ENCODE measurements at places on chromosomes 11 and 22.

DNA sequence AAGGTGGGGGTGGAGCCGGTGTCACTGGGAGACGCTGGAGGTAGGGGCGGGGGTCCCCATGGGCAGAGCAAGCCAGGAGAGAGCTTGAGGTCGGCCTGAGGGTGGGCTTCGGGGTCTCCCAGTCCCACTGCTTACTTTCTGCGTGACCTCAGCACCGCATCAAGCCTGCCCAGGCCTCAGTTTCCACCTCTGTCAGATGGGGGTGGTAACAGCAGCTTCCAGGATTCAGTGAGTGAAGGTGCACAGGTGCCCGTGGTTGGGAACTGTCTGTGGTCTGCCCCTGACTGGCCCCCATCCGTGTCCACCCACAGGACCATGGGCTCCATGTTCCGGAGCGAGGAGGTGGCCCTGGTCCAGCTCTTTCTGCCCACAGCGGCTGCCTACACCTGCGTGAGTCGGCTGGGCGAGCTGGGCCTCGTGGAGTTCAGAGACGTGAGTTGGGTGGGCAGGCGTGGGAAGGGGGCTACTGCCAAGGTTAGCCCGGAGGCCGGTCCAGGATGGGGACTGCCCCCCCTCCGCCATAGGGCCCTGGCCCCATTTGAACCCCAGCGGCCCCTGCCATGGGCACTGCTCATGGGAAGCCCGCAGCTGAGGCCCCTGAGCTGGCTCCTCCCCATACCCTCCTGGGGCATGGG is 2.2 kb downstream of the TCIRG1 start:
- no peak for DNase-seq

DNA sequence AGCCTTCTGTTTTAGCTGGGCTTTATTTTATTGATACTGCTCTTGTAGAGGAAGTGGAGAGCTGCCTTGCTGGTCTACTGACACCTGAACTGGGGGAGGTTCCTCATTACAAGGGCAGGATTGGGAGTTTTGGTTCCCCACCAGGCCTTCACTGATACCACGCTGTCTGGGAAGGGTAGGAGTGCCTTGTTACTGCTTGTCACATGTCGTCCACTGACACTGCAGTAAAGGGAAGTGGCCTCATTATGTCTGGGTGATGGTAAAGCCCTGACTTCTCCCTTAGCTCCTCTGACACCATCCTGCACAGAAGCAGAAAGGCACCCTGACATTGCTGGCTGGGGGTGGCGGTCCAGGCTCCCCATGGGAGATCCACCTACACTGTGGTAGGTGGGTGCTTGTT is 38.7 kb upstream of the ELF5 start:
- DNase-seq: no peak

DNA sequence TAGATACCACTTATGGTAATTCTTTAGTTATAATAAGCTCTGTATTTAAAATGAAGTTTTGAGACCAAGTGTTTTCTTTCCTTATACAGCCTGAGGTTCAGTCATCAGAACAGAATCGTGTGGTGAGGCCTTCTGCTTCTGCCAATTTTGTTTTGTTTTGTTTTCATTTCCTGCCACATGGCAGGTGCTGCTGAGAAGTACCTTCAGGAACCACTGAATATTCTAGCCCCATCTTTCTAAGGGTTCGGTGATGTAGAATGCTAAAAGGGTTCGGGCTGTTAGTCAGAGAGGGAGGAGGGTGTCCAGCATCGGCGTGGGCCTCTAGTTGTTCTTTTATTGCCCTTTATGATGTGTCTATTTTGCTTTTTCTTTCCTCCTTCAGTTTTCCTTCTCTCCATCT is 25.8 kb downstream of the TNRC6B start:
- DNase-seq: no peak

- DNase-seq: no peak
Measured at GRCh38 chr22:38572065-38572464, 2.1 kb upstream of the DMC1 start.

- no peak for DNase-seq
Measured at GRCh38 chr22:45640291-45640940, 31.2 kb upstream of the ATXN10 start.

DNA sequence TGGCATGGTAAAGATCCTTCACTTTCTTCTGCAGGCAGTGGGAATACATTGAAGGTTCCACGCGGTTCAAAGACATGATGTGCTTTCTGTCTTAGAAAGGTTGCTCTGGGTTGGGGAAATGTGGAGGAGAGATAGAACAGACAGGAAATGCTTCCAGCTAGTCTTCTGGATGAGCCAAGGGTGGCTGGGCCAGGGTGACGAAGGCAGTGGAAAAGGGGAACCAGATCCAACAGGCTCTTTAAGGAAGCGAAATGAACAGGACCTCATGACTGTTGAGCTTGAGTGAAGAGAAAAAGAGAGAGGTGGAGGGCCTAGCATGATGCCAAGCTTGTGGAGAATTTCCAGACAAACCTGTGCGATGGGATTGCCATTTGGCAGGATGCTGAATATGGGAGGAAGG is 56.4 kb upstream of the LMO1 start:
- no peak for DNase-seq

DNA sequence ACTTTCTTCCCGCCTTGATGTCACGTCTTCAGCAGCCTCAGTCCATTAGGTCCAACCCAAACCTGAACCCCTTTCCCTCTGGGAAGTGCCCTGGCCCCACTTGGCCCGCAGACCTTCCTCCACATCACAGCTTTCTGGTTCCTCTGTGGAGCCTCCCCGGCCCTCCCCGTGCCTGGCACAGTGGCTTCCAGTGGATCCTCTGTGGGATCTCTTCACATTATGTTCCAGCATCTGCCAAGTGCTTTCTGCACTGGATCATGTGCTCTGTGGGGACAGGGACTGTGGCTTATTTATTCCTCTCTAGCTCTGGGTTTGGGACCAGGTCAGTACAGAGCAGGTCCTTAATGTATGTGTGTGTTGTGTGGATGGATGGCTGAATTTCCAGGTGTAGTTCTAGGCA is 30.9 kb downstream of the POLR3H start:
- DNase-seq: no peak

DNA sequence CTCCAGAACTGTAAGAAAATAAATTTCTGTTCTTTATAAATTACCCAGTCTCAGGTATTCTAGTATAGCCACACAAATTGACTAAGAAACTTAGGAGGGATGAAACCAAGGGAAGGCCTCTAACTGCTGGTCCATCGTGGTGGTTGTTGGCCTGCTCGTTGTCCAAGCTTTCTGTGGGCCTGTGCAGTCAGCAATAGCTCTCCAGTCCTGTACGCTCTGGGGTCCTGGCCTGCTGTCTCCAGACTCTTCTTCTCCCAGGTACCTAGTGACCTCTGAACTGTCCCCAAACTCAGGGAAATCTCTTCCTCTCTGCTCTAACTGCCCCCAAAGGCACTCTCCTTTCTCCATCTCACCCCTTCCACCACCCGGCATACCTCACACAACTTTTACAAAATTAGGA is 5.7 kb upstream of the VSIG10L2 start:
- no peak for DNase-seq

DNA sequence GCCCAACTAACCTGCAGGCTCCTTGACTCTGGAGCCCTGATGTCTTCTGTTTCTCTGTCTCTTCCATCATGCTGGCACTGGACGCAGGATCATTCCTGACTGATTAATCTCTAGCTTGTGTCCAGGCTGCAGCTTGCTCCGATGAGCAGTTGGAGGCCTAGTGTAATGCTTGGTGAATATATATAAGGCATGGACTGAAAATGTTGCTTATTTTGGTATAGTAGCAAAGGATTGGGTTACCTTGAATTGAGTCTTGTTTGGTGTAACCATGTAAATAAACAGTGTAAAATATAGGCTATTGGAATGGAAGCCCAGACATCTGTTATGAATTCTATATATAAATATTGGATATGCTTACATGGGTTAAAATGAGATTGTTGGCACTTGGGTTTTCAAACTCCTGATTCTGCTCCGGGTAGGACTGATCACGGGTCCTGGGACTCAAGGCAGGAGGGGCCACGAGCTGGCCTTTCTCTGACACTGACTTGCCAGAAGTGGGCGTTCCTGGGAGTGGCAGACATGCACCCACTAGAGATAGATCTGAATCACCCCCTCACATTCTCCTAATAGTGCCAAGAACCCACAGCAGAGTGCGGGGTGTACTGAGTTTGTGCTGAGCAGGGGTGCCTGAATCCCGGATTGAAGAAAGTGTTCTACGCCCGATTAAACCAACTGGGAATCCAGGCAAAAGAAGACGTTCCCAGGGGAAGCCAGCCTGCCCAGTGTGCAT is 25.8 kb downstream of the LRP5 start:
- DNase-seq: no peak

- DNase-seq: no peak
Measured at GRCh38 chr11:3191586-3192324, 26.6 kb upstream of the OSBPL5 start.

DNA sequence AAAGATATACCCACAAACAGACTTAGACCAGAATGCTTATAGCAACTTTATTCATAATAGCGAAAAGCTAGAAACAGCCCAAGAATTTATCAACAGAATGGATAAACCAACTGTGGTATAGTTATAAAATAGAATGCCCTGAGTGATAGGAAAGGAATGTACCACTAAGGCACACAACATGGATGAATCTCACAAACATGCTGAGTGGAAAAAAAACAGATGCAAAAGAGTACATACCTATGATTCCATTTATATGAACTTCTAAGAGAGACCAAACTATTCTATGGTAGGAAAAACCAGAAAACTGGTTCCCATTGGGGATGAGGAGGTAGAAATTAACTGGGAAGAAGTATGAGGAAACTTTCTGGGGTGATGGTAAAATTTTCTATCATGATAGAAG is 40.4 kb upstream of the GRIK4 start:
- no peak for DNase-seq

- no peak for DNase-seq
Measured at GRCh38 chr22:23837911-23838680, 710 bp downstream of the DERL3 start.

DNA sequence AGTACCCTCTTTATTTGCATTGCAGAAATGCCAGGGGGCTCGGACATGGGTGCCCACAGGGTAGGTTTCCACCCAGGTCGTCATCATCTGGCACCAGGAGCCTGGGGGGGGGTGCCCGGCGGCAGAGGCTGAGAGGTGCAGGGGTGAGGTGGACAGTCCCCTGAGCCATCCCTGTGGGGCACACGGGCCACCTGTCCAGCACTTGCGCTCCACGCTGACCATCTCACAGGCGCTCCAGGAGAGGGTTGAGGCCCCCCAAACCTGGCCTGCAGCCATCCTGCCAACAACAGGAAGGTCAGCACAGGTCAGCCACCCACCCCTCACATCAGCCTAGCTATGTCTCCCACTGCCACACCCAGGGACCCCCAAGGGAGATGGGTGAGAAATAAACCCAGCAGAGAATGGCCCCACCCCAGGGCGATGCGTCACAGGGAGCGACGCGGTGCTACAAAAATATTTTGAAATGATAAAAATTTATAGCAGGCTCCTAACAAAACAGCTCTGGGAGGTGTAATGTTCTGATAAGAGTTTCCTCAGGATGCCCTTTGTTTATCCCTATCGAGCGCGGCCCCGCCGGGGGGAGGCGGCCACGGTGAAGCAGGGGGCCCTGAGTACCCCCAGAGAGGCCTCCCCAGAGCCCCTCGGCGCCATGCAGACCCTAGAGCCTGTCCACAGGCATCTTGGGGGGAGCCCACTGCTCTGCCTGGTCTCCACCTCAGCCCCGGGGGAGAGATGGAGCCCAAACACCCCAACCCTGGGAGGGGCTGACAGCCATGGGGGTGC is 21.0 kb upstream of the GNB1L start:
- no peak for DNase-seq
